ENCODE measurements at places on chromosomes 12 and 14.

GRCh38 chr12:107079172-107080011 is 14.0 kb downstream of the CRY1 start:
- no peak for DNase-seq

DNA sequence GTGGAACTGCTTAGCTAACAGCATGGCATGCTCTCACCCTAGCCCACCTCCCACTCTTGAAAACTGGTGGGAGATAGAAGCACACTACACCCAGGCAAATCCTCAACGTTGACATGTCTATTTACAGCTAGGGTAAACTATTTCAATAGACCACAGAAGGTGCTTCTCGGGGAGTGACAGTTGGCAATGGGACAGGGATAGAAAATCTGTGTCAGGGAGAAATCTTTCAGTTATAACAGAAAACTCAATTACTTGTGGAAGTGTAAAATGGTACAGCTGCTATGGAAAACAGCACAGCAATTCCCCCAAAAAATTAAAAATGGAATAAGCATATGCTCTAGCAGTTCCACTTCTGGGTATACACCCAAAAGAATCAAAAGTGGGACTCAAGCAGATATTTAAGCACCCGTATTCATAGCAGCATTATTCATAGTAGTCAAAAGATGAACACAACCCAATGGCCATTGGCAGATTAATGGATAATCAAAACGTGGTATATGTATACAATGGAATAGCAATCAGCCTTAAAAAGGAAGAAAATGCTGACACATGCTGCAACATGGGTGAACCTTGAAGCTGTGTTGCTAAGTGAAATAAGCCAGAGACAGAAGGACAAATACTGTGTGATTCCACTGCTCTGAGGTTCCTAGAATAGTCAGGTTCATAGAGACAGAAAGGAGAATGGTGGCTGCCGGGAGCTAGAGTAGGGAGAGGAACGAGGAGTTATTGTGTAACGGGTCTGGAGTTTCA is 92.5 kb downstream of the STAB2 start:
- DNase-seq: no peak

DNA sequence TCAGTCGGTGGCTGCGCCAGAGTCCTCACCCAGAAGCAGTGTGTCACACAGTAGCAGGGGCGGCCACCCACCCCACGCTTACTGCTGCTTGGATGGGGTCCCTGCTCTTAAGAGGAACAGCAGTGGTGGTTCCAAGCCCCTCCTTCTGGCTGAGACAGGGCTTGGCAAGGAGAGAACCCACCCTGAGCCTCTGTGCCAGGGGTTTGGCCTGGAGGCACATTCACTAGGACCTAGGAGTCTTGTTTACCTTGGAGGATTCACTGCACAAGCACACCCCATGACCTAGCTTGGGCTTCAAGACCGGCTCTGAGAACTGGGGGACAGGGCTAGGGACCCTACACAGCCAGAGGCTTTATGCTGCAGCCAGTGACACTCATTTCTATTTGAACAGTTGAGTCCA is 78.6 kb downstream of the NT5DC3 start:
- DNase-seq: no peak

- DNase-seq: no peak
These were observed 6.0 kb downstream of the ZBTB39 start for GRCh38 chr12:57000393-57000792.

DNA sequence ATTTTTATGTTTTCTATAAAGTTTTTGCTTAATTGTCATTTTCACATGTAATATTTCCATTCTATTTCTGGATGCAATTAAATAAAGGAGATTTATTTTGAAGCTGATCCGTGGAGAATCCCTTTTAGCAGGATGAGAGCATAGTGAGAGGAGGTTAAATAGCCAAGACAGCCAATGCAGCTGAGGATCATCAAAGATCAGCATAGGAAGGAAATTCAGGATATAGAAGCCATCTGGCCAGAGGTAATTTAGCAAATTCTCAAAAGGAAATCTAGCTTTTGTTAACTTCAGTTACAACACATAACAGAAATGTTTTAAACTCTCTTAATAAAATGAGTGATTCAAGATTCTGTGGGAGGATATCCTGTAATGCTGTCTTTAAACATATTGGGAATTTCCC is 122.8 kb upstream of the PDE3A start:
- DNase-seq: no peak

DNA sequence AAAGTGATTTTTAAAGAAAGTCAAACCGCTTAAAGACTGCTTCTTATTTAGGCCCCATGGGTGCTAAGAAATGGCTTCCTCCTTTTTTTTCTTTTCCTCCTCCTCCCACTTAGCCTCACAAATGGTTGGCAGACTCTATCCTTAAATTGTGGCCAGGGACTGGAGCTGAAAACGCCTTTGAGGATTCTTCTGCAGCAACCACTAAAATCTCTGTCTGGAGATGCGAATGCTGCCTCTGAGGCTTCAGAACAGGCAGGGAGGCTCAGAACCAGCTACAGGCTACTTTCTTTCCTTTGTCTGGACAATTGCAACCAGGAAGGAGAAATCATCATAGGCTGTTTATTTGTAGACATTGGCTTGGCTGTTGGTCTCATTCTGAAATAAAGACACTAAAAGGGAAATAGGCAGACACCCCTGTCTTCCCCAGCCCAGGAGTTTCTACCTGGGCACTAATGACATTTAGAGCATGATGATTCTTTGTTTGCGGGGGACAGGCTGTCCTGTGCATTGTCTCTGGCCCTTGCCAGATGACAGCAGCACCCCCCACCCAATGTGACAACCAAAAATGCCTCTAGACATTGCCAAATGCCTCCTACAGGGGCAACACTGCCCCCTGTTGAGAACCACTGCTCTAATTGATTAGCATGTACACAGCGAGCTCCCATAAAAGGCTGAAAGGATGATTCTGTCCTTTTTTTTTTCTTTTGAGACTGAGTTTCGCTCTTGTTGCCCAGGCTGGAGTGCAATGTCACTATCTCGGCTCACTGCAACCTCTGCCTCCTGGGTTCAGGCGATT is 50.3 kb downstream of the MAP1LC3B2 start:
- DNase-seq: no peak

DNA sequence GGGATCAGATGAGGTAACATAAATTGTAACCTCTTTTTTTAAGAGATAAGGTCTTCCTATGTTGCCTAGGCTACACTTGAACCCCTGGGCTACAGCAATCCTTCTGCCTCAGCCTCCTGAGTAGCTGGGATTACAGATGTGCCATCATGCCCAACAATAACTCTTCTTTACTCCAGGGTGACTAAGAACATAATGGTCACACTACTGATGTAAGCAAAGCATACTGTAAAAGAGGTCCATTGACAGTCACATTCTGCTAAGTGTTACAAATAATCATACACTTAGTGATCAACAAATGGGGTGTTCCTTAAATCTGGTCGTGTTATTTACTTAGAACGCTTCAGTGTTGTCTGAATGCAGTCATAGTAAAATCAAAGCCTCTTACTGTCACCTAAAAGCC is 68.9 kb downstream of the EPS8 start:
- no peak for DNase-seq

- no peak for DNase-seq
These were observed 30.5 kb downstream of the RPH3A start for GRCh38 chr12:112822056-112822455.

DNA sequence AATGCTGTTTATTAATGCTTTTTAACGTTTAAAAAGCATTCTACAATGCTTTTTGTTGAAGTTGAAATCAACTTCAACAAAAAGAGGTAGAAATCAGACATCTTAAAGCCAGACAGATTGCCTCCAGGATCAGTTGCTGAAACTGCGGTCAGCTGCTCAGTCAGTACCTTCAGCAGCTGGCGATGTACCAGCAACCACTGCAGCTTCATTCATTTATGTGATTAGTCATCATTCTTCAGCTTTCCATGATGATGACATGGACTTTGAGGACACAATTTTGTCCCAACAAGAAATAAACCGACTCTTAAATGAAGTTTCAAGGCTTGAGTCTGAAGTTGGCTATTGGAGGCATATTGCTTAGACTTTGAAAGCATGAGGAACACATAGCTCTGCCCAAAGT is 31.5 kb upstream of the NUAK1 start:
- peak; percentile 51 for DNase-seq

- DNase-seq: no peak
These were observed 137.8 kb downstream of the SLC15A4 start for GRCh38 chr12:128685903-128686475.

GRCh38 chr12:100612606-100613005 is 39.1 kb downstream of the GAS2L3 start:
- DNase-seq: no peak

GRCh38 chr14:32813401-32813800 is 125.3 kb upstream of the NPAS3 start:
- DNase-seq: no peak

- no peak for DNase-seq
These were observed 2.6 kb downstream of the BMP4 start for GRCh38 chr14:53953828-53954550.

GRCh38 chr14:104436741-104437701 is 142.5 kb upstream of the C14orf180 start:
- no peak for DNase-seq

DNA sequence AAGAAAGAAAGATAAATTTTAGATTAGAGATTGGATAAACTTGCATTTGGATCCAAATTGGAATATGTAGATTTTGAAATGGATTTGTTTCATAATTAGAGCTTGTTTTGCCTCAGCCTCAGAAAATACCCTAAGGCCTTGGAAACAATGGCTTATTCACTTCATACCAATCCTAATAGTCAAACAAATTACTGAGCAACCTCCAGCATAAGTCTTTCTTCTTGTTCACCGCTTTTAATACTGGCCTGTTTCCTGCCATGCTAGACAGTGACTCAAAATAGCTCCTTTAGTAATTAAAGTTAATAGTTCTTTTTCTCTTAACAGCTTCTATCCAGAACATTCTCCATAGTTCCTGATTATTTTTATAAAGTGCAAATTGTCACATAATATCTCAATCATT is 110.9 kb upstream of the DNM1L start:
- DNase-seq: peak; percentile 84

- no peak for DNase-seq
These were observed 856.6 kb upstream of the MGAT4C start for GRCh38 chr12:87112571-87113345.

DNA sequence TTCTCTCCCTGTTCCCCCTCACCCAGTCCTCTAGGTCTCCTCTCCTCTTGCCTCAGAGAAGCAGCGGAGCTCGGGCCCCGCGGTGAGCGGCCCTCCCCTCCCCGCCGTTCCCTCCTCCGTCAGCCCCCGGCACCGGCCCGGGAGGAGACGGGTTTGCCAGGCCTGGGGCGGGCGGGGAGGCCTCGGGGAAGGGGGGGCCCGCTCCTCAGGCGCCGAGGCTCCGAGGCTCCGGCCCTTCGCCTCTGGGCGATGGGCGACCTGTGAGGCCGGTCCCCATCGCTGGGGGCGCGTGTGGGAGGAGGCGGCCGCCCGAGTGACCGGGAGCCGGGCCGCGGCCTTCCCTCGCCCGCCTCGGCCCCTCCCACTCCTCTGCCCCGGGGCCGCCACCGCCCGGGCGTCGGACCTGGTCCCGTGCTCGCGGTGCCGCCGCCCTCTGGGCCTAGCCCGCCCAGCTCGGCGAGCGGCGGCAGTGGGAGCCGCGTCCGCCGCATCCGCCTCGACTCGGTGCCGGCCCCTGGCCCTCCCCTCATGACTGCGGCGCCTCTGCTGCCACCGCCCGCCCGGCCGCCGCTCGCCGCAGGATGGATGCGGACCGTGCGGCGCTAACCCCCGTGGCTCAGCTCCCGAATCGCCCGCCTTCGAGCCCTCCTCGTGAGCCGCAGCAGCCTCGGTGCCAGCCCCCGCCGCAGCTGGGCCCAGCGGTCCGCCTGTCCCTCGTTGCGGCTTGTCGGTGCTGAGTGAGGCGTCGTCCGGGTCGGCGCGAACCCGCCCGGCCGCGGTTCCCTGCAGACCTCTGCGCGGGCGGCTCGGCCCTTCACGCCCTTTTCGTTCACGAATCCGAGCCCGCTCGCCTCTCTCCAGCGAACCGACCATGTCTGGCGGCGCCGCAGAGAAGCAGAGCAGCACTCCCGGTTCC is 574 bp downstream of the WNK1 start:
- DNase-seq: no peak

DNA sequence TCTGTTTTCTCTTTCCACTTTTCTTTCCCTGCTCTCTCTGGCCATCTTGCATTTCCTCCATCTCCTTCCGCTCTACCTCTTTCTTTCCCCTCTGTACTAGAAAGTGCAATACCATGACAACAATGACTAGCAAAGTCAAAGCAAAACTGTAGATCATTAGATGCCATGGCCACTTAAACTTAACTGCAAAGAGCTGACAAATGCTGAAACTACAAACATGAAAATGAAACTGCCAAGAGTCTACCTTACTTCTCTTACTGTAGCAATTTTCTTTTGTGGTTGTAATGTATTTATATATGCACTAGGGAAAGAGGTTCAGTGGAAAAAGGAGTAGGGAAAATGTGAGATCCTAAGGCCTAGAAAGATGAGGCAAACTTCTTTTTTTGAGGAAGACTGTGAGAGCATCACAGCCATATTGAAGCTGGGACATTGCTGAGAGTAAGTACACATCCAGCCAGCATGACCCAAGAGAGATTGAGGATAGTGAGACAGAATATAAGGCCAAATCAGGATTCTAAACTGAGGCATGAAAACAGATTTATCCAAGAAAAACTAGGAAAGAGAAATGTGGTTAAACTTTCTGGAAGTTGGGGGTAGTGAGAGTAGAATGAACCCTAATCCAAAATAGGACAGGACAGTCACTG is 276.6 kb upstream of the NAV3 start:
- no peak for DNase-seq

DNA sequence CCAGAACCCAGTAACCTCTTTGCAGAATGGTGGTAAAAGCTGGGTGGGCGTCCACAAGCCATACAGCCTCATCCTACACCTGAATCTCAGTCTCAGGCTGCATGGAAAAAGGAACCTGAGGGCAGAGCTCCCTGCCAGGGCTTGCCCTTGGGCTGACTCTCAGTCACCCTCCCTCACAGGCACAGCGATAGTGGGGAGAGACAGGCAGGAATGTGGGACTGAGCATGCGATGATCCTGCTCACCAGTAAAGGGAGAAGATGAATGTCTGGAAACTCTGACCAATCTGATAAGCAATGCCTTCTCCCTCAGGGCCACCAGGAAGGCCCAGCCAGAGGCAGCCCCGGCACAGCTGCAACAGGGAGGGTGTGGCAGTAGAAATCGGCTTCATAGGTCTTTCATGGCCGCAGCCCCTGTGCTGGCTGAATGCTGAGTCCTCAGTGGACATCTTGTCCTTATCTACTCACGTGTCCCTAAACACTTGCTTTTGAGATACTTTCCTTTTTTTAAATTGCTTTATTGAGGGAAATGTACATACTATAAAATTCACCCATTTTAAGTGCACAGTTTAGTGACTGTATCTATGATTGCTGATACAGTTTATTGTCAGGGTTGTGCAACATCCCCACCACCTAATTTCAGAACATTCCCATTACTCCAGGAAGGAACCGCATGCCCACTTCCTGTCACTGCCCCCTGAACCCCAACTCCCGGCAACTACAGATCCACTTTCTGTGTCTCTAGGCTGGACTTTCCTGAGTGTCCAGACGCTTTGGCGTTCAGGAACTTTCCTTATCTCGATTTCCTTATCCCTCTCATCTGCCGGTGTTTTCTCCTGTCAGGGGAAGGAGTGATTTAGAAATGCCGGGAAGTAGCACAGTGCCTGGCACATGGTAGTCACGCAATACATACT is 258.1 kb downstream of the PCNX1 start:
- DNase-seq: no peak

- DNase-seq: no peak
These were observed 211.0 kb downstream of the SSPN start for GRCh38 chr12:26406391-26406790.

All from GM04503 (cell line).